ENCODE measurements at places on chromosomes 2 and 18. TPM values are rescaled to one million over a fixed set of nuclear protein-coding genes. Genes with fewer than 3 reads are reported as not detected.

Gene SYT4
- 499 TPM for total RNA-seq

Gene YPEL5
- total RNA-seq: 125 TPM

Gene GLI2
- total RNA-seq: 2.8 TPM

Gene C1QL2
- total RNA-seq: 1.6 TPM

Gene ABCG8
- 0.31 TPM for total RNA-seq

Gene MC5R
- 2.2 TPM for total RNA-seq

Gene ONECUT2
- total RNA-seq: 0.78 TPM

Gene PJVK
- total RNA-seq: 5.0 TPM

Gene GAREM1
- total RNA-seq: 22.0 TPM

Gene TRIM43
- not detected for total RNA-seq

Gene CHRND
- not detected for total RNA-seq

Gene INO80C
- total RNA-seq: 9.0 TPM

Gene CPO
- not detected for total RNA-seq

Gene GTF2A1L
- 6.9 TPM for total RNA-seq

Gene ASXL3
- total RNA-seq: 94.5 TPM

Gene PRSS56
- not detected for total RNA-seq

Gene CRYBA2
- total RNA-seq: not detected

Gene TBR1
- total RNA-seq: 53.7 TPM
